ENCODE measurements at places on chromosomes 7 and 10.

GRCh38 chr10:81569488-81569887, 305.5 kb upstream of the NRG3 start:
- DNase-seq, result no peak

- DNase-seq, result no peak
These were observed 9.9 kb downstream of the PRKAG2 start for GRCh38 chr7:151866761-151867655.

GRCh38 chr7:149598721-149599308, 101.2 kb upstream of the ZNF746 start:
- DNase-seq, result peak; percentile 6

GRCh38 chr7:93873998-93874574, 16.5 kb downstream of the TFPI2 start:
- DNase-seq, result no peak

DNA sequence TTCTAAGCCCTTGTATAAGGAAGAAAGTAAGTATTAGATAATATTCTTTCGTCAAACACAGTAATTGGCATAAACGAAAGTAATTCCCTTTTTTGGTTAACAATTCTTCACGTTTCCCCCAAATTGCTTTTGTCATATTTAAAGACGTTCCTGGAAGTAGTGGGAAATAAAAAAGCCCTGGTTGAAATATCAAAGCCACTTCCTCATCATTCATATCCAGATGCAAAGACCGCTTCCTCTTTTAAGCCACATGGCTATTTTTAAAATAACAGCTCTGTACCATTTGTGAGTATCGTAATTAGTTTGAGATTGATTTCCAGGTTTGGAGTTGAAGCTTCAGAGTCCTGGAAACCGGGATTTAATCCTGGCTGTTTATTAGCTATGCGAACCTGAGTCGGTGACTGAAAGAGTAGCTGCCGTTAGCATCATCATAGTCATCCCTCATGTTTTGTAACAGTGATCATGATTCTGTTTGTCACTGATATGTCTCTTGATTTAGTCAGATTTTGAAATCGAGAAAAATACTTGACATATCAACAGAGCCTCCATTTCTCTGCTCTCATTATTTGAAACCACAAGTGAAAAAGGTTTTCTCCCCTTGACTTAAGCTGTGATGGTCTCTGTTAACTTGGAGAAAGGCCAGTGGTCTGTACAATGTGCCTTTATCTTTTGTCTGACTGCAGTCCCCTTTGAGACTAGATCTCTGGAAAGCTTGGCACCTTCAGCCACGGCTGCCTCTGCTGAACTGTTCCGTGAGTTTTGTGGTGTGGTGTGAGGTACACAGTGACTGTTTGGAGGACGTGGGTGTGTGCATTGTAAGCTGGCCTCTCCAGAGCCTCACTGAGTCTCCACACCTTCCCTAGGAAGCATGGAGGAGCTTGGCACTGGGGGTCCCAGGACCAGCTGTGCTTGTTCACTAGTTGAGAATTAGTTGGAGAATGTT, 18.1 kb downstream of the OPTN start:
- DNase-seq, result no peak

DNA sequence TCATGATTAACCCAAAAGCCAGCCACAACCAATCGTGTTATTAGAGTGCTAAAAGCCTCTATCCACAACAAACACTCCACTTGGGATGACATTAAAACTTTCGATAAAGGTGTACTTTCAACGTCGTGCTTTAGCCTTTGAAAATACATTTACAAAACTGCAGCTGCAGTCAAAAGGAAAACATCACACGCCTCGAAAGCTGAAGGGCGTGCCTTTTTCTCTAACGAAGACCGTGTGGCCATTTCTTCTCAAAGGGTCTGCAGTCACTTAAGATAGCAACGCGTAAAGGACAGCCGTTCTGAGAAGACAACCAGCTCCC, 1.1 kb downstream of the ARHGAP12 start:
- no peak for DNase-seq

DNA sequence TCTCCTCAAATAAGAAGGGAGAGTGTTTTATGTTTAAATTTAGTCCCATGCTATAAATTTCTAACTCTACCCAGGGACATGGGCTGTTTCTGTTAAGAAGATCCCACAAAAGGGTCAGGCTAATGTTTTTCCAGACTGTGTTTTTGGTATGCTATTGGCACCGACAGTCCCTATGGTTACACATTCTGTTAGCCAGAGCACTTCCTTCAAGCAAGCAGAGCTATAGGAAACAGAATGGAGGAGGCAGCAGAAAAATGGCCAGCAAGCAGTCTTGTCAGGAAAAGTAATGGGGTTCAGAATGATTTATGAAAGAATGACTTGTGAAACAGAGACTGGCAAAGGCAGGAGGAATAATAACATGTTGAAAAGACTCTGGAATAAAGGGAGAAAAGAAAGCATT, 44.8 kb upstream of the PHYHIPL start:
- no peak for DNase-seq

- DNase-seq, result no peak
These were observed 17.8 kb downstream of the FAM241B start for GRCh38 chr10:69647819-69648218.

DNA sequence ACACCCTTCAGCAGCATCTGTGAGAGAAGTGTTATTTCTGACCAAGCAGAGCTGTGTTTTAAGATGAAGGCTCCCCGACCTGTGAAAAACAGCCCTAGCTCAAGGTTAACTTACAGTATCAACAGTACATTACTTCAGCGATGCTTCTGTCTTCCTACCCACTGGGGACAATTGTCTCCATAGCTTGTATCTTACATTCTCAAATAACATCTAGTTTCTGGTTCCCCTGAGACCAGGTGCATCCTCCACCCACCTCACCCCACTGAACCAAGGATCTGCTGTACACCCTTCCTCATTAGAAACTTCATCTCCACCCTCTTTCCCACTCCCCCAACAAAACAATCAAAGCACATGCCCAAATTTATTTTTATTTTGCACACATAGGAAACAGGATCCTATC, 102.0 kb downstream of the VOPP1 start:
- peak; percentile 24 for DNase-seq

- DNase-seq, result no peak
These were observed 30.5 kb downstream of the NRP1 start for GRCh38 chr10:33303988-33304387.

DNA sequence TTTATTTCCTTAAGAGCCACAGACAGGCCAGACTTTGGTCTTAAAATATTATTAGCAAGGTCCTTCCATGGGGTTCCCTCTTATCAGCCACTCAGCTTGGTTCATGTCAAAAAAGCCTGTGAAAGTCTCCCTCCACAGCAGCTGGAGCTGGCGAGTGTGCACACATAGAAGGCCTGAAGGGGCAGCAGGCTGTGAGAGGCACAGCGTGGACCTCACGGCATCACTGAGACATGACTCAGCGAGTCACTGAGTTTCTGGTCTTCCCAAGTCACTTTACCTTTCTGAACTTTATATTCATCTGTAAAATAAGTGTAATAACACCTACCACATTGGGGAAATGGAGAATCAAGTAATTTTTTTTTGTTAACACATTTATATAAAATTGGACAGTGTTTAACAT, 8.7 kb downstream of the TAF3 start:
- DNase-seq, result no peak

- DNase-seq, result no peak
These were observed 23.2 kb upstream of the GDF10 start for GRCh38 chr10:47276576-47277351.

DNA sequence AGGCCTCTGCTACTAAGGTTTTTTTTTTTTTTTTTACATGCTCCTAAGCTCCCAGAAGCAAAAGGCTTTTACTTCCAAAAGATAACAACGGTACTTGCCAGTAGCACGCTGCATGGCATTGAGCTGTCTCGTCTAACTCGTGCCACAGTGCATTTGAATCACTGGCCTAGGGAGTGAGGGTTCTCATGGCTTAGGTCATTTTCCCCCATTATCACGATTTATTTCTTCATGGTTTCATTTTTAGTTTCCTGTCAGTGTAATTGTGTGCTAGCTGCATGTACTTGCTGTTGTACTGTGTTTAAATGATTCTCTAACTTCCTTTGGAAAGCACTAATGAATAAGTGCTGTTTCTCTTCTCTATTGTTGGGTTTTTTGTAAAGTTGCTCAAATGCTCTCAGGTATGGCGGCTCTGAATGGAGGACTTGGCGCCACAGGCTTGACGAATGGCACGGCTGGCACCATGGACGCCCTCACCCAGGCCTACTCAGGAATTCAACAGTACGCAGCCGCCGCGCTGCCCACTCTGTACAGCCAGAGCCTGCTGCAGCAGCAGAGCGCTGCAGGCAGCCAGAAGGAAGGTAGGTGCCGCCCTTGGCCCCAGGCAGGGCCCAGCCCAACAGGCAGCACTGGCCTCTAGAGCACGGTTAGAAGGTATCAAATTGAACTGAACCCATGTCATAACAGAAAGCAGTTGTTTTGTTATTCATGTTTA, 290.5 kb downstream of the USP6NL start:
- no peak for DNase-seq

- no peak for DNase-seq
These were observed 133.0 kb upstream of the NEBL start for GRCh38 chr10:21030091-21030490.

DNA sequence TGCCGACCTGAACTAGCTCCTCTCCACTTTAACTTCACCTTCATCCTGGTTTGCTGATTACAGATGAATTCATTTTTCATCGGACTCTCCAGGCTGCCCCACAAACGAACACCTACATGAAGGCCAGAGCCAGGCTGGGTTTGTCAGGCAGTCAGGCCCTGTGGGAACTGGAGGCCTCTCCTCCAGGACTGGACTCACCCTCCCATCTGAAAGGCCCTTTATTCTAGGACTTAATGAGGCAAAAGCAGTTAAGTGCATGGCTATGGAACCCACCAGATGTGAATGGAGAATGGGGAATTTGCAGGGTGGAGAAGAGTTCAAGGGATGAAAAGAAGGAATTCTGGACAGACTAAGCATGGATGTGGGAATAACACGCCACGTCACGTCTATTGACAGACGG, 170.8 kb downstream of the ARHGAP12 start:
- peak; percentile 66 for DNase-seq

DNA sequence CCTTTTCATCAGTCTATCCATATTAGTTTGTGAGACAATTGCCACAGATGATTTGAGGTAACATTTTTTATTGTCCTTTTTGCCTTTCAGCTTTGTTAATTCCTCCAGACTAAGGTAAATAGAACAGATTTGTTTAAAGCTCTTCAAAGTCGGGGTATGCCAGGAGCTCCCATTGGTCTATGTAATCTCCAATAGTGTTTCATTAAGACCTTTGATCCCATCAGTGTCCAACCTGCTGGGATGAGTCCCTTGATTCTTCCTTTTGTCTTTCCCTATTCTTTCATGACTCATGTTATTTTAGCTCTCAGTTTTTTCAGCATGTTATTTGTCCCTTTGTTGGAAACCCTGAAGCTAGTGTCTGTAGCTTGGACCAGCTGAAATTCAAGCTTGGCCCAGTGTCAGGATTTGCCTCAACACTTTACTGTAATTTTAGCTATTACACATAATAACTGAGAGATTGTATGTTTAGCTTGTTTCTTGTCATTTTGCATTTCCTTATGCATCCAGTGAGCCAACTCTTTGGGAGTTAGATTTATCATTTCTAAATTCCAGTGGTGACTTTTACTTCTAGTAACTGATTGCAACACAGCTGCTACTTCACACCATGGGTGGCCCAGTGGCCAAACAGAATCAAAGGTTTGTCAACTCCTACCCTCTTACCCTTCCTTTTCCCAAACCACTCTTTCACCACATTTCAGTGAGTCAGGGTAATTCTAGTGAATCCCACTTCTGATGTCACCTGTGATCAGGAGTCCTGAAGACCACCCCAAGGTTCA, 15.3 kb downstream of the AGBL3 start:
- DNase-seq, result no peak

DNA sequence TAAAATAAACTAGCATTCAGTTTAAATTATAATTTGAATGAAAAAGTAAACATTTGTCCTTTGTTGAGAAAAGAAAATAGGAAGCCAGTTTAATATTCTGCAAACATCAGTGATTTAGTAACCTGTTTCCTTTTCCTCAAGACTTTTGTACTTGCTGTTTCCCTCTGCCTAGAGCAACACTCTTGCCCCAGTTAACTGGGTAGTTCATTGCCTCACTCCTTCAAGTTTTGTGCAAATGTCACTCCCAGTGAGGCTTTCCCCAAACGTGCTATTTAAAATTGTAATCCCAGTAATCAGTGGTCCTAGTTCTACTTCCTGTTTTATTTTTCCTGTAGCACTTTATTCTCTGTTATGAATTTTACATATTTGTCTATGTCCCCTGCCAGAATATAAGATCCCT, 23.8 kb downstream of the DLD start:
- no peak for DNase-seq
